Neural progenitor cell (in vitro differentiated cells): ENCODE measurements at places on chromosomes 5 and 9.

GRCh38 chr9:130549093-130549735 lies 30.2 kb upstream of the FUBP3 start:
- peaks cover 2% of the 10 kb centered on the region for H3K4me1 ChIP-seq
- no peak overlapping the region for H3K4me3 ChIP-seq
- no peaks in the 10 kb centered on the region for H3K36me3 ChIP-seq

- H3K36me3 ChIP-seq: no peaks in the 10 kb centered on the region
- no peak overlapping the region for H3K4me3 ChIP-seq
- no peaks in the 10 kb centered on the region for H3K4me1 ChIP-seq
- H3K27ac ChIP-seq: no peak overlapping the region
Measured at GRCh38 chr5:41118177-41118576, 47.0 kb upstream of the MROH2B start.

- H3K27me3 ChIP-seq: no peaks in the 10 kb centered on the region
- no peak overlapping the region for H3K27ac ChIP-seq
- no peaks in the 10 kb centered on the region for H3K36me3 ChIP-seq
- peaks cover 1% of the 10 kb centered on the region for H3K4me1 ChIP-seq
- DNase-seq: no peak
- no peak overlapping the region for H3K4me3 ChIP-seq
Measured at GRCh38 chr9:134429481-134429880, 103.2 kb downstream of the RXRA start.

DNA sequence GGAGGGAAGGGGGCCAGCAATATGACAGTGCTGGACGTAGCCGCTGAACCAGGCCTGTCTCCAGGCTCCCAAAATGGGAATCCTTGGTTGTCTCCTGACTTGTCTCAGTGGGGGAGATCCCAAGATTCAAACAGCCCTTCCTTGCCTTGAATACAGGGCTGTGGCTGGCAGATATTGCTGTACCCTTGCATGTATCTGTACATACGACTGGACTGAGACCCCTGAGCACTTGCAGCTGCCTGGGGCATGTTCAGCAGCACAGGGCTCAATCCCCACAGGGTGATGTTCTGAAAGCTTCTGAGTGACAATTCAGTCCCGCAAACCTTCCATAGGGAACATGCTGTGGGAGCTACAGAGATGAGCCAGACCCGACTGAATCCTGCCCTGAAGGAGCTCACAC lies 13.3 kb downstream of the OR13J1 start:
- H3K4me1 ChIP-seq: no peaks in the 10 kb centered on the region
- no peak overlapping the region for H3K4me3 ChIP-seq
- H3K27me3 ChIP-seq: no peaks in the 10 kb centered on the region
- H3K36me3 ChIP-seq: no peaks in the 10 kb centered on the region

DNA sequence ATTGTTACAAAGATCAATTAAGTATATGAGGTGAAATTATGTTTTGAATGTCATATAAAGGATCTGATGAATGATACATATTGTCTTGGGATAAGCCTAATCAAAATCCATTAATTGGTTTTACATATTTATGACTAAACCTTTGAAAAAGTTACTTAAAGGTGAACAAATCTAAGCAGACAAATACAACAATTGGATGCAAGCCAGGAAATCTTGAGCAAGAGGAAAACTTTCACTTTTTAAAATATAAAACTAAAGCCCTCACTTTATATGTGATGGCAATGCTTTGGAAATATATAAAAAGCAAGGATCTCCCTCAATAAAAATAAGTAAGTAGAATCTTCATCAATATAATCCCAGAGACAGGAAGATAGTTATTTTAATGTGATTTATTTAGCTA lies 80.1 kb downstream of the EDIL3 start:
- H3K4me1 ChIP-seq: no peaks in the 10 kb centered on the region
- no peak overlapping the region for H3K27ac ChIP-seq
- no peaks in the 10 kb centered on the region for H3K36me3 ChIP-seq
- DNase-seq: no peak
- H3K27me3 ChIP-seq: no peaks in the 10 kb centered on the region

DNA sequence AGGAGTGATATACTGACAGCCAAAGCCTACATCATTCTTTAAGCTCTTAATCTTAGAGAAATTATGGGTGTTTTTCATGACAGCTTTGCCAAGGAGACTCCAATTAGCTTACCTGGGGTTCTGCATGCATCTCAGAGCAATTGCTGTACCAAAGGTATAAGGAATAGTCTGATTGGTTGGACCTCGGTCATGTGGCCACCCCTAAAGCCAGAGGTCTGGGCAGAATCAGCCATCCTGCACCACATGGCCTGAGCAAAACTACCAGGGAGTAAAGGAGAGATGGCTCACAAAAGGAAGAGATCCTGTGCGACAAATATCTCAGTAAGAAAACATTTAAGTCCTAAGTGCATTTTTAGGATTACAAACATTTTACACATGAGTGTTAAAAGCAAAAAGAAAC lies 25.6 kb downstream of the SH3RF2 start:
- DNase-seq: no peak
- no peaks in the 10 kb centered on the region for H3K27me3 ChIP-seq
- no peaks in the 10 kb centered on the region for H3K4me1 ChIP-seq
- no peak overlapping the region for H3K4me3 ChIP-seq

DNA sequence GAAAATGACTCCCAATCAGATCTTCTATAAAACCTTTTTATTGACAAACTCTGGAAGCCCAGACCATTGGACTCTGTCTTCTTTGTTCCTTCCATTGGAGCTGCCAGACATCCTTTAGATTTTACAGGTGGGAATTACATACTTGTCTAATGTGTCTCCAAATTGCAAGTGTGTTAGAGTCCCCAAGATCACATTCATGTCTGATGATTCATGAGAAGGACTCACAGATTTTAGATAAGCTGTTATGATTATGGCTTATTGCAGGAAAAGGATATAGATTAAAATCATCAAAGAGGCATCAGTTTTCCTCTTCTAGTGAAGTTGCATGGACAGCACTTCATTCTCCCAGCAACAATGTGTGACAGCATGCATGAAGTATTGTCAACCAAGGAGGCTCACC lies 70.4 kb downstream of the MUSK start:
- H3K27me3 ChIP-seq: no peaks in the 10 kb centered on the region
- no peaks in the 10 kb centered on the region for H3K36me3 ChIP-seq
- DNase-seq: no peak
- H3K4me1 ChIP-seq: peaks cover 12% of the 10 kb centered on the region
- H3K4me3 ChIP-seq: no peak overlapping the region
